ENCODE measurements at places on chromosomes 13 and 19.

DNA sequence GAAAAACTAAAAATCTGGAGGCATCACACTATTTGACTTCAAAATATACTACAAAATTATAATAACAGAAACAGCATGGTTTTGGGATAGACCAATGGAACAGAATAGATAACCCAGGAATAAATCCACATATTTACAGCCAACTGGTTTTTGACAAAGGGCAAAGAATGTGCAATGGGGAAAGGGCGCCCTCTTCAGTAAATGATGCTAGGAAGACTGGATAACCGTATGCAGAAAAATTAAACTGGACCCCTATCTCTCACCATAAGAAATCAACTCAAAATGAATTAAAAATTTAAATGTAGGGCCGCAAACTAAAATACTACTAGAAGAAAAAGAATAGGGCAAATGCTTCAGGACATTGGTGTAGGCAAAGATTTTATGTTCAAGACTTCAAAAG is 440.5 kb upstream of the SGCG start:
- DNase-seq, result no peak

- no peak for DNase-seq
These were observed 7.9 kb downstream of the PTBP1 start for GRCh38 chr19:805166-805551.

- DNase-seq, result no peak
These were observed 12.6 kb upstream of the GNA15 start for GRCh38 chr19:3123088-3123721.

- no peak for DNase-seq
These were observed 65.2 kb upstream of the PEG3 start for GRCh38 chr19:56905631-56906150.

DNA sequence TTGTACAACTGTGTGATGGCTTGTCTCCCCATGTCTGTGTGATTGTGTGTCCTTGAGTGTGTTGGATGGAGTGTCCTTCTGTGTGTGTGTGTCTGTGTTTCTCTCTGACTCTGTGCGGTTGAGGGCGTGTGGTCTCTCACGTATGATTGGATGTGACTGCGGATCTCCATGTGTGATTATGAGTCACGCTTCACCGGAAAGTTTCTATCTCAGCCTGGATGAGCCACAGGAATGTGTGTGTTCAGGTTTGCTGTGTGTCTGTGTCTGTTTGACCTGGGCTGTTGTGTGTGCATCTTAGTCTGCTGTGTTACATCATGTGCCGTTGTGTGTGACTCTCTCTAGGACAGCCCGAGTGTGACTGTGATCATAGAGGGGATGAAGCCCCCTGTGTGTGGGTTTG is 15.5 kb upstream of the ZNF835 start:
- DNase-seq, result no peak

DNA sequence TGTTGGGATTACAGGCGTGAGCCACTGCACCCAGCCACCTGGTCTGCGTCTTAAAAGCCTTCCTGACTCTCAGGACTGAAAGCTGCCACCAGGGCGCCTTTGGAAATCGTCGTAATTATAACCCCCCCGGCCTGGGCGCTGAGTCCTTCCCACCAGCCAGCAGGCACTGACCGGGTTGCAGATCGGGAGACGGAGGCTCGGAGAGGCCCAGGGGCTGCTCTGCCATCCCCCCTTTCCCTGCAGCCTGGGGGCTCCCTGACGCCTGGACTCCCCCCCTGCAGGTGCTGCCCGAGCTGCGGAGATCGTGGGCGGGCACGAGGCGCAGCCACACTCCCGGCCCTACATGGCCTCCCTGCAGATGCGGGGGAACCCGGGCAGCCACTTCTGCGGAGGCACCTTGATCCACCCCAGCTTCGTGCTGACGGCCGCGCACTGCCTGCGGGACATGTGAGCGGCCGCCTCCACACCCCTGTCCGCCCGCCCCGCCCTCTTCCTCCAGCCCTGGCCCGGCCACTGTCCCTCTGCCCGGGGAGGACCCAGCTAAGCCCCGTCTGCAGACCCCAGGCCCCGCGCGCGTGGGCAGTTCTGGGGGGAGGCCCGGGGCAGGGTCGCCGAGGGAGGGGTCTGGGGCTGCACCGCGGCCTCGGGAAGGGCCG is 2.5 kb downstream of the PRTN3 start:
- DNase-seq, result no peak

DNA sequence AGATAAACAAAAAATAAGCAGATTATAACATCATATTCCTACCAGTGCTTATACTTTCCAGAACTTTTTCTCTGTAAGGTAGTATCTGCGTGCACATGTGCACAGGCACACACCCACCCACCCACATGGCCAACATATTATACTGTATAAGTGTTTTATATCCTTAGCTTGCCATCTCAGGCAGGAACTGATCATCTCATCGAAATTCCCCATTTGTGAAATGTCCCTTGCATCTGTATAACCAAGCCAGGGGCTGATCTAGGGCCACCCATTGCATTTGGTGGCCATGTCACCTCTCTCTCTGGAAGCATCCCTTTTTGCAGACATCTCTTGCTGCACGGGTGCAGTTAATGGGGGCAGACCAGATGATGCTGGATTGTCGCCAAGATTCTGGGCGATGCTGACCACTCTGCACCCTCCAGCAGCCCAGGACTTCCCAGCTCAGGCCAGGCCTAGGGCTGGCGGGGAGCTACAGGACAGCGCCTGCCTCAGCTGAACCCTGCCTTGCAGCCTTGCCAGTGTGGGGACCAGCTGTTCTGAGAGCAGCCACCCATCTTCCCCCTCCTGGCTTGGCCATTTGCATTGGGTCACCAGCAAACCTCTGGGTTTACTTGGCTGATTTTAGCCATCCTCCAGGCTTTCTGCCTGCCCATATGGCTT is 95.9 kb downstream of the SLC7A1 start:
- no peak for DNase-seq

DNA sequence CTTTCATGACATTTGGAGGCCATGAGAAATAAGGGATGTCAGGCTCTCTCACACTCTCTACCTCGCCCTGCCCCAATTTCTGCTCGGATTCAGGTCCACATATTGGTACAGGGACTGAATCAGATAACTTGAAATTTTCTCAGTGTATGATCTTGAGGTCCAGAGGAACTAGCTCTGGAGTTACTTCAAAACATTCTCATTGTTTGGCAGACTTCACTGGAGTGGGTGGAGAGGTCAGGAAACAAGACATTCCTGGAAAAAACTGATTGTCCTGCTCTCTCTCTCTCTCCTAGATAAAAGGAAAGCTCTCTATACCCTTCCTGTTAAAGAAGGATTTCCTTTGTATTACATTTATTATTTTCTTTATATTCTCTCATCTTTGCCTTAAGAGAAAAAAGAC is 428.1 kb upstream of the DACH1 start:
- DNase-seq, result no peak

DNA sequence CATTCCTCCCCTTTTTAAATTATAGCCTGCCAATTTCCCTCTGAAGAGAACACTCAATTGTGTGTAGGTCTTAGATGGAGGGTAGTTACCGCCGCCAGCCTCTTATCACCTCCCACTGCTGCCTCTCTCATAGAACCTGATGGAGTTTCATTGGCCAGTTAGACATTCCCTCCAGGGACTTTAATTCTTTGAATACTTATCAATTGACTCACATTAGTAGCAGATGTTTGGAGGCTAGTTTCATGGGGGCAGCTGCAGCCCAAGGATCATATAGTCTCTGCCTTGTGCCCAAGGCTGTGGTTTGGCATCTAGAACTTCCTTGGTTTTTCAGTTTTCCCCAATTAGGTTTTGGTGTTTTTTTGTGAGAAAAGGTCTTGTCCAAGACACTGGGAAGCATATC is 318.9 kb upstream of the HTR2A start:
- DNase-seq, result no peak

GRCh38 chr19:30419568-30420180 is 47.5 kb downstream of the ZNF536 start:
- no peak for DNase-seq

GRCh38 chr13:79485014-79485811 is 4.3 kb downstream of the NDFIP2 start:
- no peak for DNase-seq
